HFFc6 (cell line): ENCODE measurements at places on chromosomes 7 and 10.

DNA sequence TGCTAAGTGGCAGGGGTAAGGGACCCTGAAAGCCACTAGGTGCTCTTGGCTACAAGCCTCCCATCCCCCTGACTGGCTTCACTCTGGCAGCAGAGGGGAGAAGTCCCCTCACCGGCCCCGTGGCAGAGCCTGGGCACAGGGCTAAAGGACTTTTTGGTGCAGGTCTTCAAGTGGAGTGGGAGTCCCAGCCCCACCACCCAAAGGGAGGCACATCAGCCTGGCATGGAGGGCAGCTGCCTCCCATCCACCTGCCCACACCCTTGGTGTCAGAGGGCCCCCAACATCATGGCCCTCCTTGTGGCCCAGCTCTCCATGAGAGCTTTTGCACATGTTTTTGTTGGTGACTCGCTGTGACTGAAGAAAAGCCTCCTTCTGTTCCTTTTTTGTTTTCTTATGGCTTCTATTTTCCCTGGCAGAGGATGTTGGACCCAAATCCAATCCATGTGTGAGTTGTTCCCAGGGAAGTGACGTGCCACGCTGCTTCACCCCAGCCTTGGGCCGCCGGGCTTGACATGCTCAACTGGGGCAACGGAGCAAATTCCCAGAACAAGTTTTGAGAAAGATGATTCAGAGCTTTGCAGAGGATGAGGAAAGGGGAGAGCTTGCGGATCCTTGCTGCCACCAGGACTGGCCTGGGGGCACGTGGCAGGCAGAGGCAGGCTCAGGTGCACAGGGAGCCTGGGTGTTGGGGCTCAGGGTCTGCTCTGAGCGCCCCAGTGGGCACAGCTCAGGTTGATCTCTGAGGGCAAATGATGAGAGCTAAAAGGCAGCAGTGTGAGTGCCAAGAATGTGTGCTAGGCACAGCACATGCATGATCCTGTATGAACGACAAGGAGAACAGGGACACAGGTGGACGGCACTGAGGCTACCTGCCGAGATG is 1.9 kb upstream of the AEBP1 start:
- peak; percentile 93 for DNase-seq

DNA sequence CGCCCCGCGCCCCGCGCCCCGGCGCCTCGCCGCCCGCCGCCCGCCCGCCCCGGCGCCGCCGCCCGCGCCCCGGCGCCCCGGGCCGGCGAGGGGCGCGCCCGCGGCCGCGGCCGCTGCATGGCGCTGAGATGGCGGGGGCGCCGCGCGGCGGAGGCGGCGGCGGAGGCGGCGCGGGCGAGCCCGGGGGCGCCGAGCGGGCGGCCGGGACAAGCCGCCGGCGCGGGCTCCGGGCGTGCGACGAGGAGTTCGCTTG is 174 bp downstream of the ADCY1 start:
- DNase-seq, result no peak

DNA sequence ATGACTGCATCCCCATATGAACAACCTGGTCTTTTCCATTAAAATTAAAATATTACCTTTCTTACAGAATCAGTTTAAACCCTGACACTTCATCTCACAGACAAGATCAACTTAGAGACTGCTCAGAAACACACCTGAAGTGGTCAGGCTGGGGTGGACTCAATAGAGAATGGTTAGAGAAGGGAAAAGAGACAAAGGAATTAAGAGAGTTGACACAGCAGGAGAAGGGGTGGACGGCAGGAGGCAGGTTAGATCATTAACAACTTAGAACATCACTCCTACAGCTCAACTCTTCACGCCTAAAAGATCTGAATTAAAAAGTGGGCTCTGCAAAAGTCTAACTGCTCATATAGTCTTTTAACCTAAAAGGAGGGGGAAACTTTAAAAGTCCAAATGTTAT is 157.7 kb upstream of the COL1A2 start:
- no peak for DNase-seq

GRCh38 chr10:70515035-70515667 is 36.6 kb downstream of the PALD1 start:
- DNase-seq, result no peak

GRCh38 chr10:101367569-101368453 is 13.8 kb downstream of the BTRC start:
- DNase-seq, result peak; percentile 83
